ENCODE measurements at places on chromosomes 12 and 14.

- DNase-seq, result peak; percentile 62
Observed at GRCh38 chr14:53399057-53399456, 245.9 kb upstream of the DDHD1 start.

GRCh38 chr12:108668542-108668941 is 34.8 kb upstream of the SELPLG start:
- DNase-seq, result no peak

DNA sequence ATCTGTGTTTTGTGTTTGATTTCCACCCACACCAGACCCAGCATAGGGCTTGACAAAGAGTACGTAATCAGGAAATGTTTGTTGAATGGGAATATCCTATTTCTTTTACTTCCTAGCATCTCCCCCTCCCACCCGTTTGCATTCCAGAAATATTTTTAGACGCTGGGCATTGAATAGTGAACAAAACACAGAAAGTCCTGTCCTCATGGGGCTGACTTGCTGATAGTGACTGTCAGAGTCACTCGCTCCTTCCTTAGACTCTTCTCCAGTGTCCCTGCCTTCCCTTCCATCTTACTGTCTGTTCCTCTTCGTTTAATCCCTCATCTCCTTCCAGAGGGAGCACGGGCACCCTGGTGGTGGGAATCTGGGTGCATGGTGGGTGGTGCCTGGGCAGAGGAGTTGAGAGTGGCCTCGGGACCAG is 53.6 kb downstream of the SLC25A47 start:
- DNase-seq, result no peak

DNA sequence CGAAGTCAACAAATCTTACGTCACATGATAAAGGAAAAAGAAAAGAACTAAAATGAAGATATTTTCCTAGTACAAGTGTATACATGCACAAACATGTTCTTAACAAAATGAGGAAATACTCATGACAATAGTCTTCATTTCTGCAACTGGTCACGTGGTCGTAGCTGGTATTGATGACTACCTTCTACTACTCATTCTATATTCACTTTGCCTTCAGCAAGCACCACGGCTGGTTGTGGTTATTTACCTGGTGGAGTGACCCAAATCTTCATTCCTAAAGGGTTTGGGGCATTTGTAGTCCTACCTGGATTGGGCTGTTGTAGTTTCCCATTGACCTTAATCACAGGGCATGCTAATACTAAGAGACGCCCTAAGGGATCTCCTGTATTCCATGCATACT is 51.2 kb downstream of the FIGNL2 start:
- DNase-seq, result no peak

DNA sequence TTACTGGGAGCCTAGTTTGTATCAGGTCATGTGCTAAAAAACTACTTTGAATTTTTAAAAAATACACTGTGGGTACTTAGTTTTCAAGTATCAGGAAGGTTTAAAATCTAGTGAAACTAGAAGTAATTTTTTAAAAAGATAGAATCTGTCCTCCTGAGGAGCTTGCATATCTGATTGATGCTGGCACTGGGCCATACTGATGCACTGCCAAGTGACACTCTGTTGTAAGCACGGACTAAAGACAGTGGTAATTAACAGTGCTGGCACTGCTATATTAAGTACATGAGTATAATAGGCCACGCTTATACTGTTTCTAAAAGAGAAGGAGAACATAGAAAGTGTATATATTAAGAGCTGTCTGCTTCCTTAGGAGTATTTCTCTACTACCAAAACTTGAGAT is 10.0 kb upstream of the TBC1D30 start:
- DNase-seq, result no peak

- peak; percentile 77 for DNase-seq
Observed at GRCh38 chr14:71141701-71142374, 234.6 kb downstream of the PCNX1 start.

DNA sequence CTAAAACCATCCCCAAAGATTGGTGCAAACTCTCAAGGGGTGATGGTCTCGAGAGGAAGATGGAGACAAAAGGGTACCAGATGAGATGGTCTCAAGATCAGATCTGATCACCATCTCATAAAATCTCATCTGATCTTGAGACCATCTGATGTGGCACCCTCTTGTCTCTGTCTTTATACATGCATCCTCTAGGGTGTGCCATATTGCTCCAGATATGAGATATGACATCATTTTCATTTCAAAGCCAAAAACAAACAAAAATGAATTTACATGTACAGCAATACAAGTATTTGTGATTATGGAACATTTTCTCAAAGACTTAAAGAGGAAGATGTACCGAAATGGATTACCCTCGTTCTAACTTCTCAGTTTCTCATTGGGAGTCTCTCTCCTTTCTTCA is 787.2 kb downstream of the GALC start:
- DNase-seq, result no peak

GRCh38 chr14:20294636-20295035 is 11.1 kb downstream of the TTC5 start:
- DNase-seq, result no peak

- DNase-seq, result peak; percentile 49
Observed at GRCh38 chr14:52342849-52343596, 28.9 kb downstream of the PTGER2 start.

- peak; percentile 13 for DNase-seq
Observed at GRCh38 chr14:93431036-93431670, 414 bp downstream of the UNC79 start.

DNA sequence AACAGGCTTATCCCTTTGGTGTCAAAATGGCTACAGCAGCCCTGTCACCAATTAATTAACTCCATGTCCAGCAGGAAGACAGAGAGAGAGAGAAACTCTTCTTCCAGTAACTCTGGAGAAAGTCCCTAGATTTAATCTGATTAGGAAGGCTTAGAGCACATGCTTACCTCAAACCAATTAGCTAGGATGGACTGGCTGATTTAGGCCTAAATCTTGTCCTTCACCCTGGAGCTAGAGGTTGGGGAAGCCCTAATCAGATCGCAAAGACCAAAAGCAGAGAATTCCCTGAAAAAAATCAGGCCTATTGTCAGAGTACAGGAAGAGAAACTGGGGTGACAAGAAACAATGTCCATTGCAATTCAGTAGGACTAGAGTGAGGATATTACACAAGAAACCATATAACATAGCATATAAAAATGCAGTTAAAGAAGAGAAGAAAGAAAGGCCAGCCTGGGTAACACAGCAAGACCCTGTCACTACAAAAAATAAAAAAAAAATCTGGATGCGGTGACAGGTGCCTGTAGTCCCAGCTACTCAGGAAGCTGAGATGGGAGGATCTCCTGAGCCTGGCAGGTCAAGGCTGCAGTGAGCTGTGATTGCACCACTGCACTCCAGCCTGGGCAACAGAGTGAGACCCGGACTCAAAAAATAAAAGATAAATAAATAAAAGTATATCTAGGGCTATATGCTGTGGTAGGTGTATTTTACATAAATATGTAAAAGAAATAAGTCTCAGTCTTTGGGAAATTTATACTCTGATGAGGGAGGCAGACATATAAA is 34.9 kb upstream of the TUBA1A start:
- DNase-seq, result no peak

- no peak for DNase-seq
Observed at GRCh38 chr14:34060651-34060999, 109.8 kb upstream of the EGLN3 start.

- DNase-seq, result peak; percentile 30
Observed at GRCh38 chr14:58861586-58861985, 223.8 kb downstream of the DACT1 start.

DNA sequence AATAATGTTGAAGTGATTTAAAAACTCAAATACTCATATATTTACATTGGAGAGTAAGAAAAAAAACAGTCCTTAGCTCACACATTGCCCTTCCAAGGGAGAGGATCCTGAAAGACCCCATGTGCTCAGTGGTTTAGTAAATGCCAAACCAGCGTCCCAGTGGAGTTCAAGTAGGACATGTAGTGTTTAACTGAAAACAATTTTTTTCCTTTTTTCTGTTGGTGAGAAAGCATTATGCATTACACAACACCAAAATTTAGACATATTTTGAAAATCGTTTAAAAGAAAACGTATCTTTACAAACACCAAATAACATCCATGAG is 33.6 kb downstream of the UBR7 start:
- no peak for DNase-seq

DNA sequence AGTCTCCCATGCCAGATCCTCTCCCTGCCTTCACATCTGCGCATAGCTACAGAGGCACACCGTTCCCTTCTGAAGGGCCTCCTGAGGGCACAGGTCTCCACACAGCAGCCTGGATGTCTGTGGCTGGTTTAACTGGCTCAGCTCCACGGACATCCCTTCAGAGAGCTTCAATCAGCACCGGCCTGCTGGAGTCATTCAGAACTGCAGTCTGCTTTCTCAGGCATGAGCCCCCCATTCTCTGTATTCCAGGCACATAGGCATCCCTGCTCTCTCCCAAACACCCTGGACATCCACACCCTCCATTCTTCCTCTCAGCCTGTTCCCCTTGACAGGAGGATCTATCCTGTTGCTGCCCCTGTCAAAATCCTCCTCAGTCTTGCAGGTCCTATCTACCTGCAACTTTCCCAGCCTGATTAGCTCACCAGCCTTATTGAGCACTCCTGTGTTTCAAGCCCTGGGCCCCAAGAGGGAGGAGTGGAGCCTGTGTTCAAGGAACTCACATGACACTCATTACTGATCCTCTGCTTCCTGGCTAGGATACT is 2.9 kb upstream of the DHRS2 start:
- peak; percentile 16 for DNase-seq

Data from iris pigment epithelial cell (primary cell).